ENCODE measurements at places on chromosomes 13 and 19.

- DNase-seq, result no peak
These were observed 16.1 kb upstream of the SIGLEC6 start for GRCh38 chr19:51547397-51548212.

DNA sequence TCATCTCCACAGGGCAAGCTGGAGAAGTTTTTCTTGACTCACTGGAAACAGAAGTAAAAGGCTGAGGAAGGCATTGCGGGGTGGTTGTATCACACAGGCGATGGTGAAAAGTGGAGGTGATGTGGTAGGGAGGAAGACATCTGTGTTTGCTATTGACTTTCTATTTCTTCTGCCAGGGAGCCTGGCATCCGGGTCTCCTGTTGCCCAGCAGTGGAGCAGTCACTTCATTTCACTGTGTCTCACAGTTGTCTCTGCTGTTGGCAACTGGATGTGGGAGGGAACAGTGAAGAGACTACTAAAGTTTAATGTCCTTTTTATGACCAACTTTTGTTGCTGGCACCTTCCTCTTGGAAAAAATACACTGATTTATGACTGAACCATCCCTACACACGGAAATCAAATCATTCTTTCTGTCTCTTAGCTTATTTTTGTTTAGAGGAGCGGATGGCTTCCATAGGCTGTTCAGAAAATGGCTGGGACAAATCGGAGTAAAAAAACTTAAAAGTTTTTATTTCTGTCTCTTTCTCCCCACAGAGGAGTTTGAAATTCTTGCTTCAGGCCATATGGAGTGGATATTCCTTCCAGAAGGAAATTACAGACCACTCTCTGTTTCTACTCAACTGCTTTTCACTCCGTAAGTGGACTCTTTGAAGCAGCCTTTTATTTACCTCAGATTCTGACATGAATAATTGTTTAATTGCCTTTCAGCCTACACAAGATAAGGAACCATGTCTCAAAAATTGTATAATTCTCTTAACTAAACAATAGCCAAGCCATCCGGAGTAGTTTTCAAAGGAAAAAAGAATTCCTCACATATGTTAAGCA, 23.8 kb upstream of the MEDAG start:
- DNase-seq, result no peak

DNA sequence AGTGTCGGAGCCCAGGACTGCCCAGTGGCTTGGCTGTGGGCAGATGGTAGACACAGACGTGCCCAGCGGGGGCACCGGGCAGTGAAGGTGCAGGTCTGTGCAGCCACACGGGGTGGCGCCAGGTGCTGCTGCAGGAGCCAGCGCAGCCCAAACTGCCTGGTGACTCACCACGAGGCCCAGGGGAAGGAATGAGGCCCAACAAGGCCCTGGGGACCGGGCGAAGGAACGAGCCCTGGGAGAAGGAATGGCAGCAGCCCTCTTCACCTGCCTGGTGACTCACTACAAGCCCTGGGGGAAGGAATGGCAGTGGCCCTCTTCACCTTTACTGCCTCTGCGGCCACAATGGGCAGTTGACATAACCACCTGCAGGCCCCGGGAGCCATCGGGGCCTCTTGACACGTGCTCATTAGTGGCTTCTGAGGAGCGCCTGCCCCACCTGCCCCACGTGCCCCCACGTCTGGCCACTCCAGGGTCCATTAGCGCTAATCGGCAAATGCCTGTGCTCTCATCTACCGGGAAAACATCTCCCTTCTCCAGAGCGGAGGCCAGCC, 9.3 kb downstream of the MED16 start:
- no peak for DNase-seq

- no peak for DNase-seq
These were observed 340.0 kb downstream of the DNAJC15 start for GRCh38 chr13:43363156-43363953.

DNA sequence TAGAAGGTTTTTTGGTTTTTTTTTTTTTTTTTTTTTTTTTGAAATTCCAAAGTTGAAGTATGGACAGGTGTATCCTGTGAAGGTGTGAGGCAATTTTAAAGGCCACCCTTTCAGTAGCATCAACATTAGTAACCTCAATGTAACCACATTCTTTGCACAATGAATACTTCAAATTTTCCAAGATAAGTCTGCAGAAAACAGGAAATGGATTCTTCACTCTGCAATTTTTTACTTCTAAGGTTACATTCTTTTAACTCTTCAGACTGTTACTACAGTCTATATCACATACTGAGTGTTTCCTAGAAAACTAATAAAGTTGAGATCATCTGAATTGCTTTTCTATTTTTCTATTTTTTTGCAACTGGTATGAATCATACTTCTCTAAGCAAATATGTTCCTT, 569.0 kb upstream of the GPC6 start:
- no peak for DNase-seq

DNA sequence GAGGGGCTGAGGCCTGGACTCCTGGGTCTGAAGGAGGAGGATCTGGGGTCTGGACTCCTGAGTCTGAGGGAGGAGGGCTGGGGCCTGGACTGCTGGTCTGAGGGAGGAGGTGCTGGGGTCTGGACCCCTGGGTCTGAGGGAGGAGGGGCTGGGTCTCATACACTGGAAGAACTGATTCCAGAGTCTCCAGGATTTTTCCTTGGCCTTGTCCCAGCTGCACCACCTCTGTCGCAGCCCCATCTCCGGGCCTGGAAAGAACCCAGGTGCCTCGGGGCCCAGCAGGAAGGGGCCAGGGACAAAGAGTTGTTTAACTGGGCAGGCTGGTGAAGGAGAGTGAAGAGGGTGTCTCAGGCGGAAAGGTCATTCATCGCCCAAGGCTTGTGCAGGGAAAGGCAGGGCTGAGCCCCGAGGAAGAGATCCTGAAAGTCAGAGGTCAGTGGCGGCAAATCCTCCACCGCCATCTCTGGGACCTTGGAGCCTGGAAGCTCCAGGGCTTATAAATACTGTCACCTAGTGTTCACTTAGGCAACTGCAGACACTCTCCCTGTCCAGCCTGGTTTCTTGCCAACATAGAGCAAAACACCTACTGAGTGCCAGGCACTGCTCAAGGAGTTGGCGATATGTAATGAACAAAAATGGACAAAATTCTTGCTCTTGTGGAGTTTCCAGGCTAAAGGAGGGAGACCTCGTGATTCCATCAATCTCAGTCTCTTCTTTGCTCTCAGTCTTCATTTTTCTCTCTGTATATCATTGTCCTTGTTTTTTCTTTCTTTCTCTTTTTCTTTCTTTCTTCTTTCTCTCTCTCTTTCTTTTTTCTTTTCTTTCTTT, 4.4 kb upstream of the KCNN4 start:
- peak; percentile 71 for DNase-seq

DNA sequence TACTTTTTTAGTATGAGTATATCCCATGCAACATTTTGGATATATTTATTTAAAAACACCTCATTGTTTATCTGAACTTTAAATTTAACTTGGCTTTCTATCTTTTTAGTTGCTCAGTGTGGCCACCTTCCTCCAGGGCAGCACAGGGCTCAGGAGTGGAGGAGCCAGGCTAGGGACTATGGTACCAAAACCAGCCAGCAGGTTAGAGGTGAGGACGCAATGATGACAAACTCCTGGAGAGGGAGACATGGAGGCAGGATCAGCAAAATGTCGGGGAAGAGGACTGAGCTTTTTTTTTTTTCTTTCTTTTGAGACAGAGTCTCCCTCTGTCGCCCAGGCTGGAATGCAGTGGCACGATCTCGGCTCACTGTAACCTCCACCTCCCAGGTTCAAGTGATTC, 29.6 kb upstream of the CALM3 start:
- peak; percentile 35 for DNase-seq

GRCh38 chr19:43748205-43748594, 6.6 kb downstream of the SMG9 start:
- no peak for DNase-seq

- DNase-seq, result no peak
These were observed 386.6 kb downstream of the PCDH20 start for GRCh38 chr13:61029064-61029463.

DNA sequence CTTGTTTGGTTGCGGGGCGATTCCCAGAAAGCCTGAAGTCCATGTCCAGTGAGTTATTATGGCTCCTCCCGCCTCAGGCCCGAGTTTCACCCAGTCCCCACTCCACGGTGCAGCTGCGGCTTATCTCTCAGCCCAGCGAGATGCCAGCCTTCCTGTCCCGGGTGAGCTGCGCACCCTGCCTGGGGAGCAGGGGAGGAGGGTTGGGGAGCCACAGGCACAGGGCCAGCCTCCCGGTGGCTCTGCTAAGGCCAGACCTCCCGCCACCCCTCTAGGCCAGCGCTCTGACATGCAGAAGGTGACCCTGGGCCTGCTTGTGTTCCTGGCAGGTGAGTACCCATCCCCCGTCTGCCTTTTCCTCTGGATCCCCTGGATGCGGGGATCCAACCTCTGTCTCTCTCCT, 3.5 kb downstream of the FXYD3 start:
- DNase-seq, result no peak

- no peak for DNase-seq
These were observed 25.9 kb upstream of the CCNP start for GRCh38 chr19:40252395-40252794.

DNA sequence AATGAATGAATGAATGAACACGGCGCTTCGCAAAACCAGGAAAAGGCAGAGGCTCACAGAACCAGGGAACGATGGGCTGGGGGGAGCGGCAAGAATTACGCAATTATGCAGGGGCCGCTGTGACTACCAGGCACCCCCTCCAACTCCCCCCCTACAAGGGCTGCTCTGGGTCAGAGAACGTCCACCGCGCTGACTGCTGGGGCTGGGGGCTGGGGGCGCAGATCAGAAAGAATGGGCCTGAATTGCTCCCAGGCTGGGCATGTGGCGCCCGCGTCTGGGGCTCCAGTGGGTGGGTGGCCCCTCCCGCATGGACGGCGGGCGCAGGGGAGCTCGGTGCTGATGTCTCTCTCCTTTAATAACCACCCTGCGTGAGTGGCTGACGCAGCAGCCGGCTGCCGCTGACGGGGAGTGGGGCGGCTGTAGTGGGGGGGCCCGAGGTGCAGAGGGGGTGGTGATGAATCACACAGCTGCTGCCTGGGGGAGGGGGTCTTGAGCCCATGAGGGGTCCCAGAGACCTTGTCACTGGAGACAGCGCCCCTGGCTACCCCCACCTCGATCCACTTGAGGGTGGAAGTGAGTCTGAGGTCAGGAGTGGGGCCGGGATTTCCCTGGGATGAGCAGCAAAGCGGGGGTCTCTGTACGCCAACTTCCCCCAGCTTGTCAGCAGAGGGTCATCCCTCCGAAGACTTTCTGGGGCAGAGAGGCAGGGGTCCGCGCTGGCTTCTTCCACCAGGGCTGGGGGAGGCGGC, 1.5 kb upstream of the CIRBP start:
- DNase-seq, result no peak

DNA sequence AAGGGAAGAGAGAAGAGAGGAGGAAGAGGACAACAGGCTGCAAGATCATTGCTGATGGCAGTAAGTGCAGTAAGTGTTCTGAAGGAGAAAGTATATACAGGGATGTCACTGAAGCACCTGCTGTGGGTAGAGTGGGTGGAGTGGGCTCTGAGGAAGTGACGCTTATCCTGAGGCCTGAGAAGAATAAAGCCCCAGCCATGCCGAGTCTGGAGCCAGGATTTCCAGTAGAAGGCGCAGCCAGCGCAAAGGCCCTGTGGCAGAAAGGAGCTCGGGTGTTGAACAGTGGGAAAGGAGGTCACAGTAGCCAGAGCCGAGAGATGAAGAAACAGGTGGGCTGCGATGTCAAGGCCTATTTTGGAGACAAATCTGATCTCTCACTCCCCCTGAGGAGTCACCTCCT, 31.8 kb upstream of the ADGRE5 start:
- peak; percentile 45 for DNase-seq

GRCh38 chr19:2461751-2462634, 5.2 kb upstream of the LMNB2 start:
- DNase-seq, result peak; percentile 83

DNA sequence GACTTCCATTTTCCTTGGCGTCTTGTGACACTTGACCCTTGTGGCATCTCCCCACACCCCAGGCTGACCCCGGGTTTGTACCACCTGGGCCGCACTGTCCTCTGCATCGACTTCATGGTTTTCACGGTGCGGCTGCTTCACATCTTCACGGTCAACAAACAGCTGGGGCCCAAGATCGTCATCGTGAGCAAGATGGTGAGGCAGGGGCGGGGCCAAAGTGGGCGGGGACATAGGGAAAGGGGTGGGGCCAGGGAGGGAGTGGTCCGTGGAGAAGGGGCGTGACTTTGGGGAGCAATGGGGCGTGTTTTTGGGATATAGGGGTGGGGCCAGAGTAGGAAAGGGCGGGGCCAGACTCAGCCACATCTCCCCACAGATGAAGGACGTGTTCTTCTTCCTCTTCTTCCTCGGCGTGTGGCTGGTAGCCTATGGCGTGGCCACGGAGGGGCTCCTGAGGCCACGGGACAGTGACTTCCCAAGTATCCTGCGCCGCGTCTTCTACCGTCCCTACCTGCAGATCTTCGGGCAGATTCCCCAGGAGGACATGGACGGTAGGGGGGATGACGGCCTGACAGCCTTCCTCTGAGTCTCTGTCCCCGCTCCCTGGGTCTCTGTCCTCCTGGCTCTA, 42.8 kb downstream of the TRPM4 start:
- DNase-seq, result no peak

GRCh38 chr19:18558202-18558555, 509 bp downstream of the KXD1 start:
- no peak for DNase-seq

DNA sequence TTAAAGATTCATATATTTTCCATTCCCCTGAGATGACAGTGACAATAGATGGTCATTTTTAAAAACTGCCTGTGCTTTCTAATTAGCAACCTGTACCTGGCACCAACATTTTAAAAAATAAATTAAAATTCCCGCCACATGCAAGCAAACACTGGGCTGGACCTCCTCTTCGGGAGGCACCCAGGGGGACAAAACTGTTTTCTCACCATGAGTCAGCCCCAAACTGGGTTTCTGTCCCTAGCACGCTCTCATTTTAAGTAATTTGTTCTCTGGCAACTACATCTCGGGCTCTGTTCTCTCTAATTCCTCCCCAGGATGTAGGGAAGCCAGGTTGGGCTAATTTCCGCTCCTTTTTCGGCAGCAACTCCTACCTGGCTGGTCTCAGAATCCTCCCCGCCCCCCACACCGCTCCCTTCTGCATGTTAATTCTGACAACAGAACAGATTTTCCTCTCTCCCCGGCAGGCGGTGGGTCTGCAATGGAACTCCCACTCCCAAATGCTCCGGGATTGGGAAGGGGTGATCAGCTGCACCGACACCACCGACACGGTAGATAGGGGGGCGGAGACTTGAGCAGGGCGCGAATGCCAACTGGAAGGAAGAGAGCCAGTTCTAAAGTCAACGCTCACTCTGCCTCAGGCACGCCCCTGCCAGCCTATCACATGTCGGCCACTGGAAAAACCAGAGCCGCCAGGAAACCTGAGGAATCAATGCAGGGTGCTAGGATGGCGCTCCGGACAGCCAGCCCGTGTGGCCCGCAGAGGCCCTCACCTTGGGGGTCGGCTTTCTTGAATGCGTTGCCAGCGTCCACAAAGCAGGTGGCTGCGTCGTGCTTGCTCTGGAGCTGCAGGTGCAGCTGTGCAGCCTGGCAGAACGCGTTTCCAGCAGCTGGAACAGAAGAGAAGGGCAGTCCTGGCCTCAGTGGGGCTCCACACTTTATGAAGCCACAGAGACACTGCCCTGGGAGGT, 14.7 kb downstream of the NAPA start:
- no peak for DNase-seq

- DNase-seq, result no peak
These were observed 56.0 kb upstream of the SIAH3 start for GRCh38 chr13:45907503-45907902.
